SW480 (cell line): ENCODE measurements at places on chromosomes 4 and X.

- DNase-seq = no peak
These were observed 5.1 kb upstream of the CXCL10 start for GRCh38 chr4:76028350-76028765.

GRCh38 chr4:7428261-7429068, 6.3 kb downstream of the PSAPL1 start:
- no peak for DNase-seq

DNA sequence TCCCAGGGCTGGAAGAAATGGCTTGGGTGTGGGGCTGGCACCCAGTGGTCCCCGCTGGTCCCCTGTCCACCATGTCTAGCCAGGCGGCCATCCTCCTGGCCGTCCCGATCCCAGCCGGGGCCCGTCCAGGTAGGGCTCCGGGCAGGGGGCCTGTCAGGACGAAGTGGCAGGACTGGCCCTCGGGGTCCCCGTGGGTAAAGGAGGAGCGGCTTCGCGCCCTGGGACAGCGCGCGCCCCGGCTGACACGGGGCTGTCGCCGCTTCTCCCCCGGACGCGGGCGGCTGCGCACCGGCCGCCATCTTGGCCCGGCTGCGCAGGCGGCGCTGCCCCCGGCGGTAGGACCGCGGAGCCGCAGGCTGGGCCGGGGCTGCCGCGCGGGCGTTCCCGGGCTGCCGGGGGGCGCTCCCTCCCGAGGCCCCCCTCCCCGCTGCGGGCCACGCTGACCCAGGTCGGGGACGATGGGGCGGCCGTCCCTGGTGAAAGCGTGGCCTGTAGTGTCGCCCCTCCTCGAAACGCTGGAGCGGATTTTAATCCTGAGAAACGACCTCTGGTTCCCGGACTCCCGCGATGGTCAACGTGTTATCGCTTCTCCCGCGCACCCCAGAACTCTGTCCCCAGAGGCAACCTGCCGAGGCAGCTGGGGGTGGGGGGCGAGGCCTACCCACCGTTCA, 60.4 kb upstream of the BCOR start:
- DNase-seq = no peak

DNA sequence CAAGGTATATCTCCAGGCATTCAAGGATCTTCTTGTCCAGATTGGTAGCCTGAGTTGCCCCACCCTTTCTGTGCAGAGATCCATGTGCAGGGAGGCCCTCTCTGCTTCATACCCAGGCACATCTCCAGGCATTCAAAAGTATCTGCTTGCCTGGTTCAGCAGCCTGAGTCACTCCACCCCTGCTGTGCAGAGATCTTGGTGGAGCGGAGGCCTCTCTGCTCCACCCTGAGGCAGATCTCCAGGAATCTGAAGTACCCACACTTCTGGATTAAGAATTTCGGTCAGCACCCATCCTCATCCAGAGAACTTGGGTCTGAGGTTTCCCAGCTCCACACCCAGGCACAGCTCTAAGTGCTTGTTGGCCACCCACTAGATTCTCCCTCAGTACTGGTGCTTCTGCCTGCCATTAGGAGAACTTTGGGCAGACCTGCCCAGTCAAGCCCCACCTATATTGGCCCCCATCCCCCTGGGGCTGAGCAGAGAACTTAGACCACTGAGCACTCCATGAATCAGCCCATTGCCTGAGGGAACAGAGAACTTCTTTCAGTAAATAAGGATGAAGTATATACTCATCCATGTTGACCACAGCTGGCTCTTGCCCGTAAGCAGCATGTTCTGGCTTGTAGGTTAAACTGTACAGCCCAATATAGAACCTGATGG, 199.5 kb upstream of the ZCCHC13 start:
- DNase-seq = no peak

GRCh38 chrX:154516656-154517100, 646 bp upstream of the FAM3A start:
- DNase-seq = no peak

DNA sequence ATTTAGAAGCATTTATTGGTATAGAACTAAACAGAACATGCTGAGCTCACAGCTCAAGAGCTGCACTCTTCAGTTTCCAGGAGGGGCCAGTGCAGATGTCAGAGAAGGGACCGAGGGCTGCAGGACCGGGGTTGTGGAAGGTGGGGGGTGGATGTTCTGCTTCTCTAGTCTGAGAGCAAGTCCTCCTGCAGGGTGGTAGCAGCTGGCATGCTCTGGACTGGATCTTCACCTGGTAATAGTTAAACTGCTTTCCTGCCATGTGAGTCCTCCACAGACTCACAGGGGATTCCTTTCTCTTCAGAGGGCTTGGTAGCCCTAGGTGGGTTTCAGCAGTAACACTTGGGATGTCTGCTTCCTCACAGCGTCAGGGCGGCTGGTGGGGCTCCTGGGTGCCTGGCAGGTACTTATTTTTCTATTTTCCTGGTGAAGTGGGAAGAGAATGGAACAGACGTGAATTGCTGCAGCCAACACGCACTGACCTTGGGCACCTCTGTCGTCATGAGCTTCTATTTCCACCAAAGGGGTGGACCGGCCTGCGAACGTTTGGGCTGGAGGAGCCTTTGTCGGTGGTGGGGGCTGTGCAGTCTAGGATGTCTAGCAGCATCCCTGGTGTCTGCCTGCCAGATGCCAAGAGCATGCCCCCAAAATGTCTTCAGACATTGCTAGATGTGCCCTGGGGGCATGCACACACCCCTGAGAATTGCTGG, 2.5 kb downstream of the MAEA start:
- no peak for DNase-seq

DNA sequence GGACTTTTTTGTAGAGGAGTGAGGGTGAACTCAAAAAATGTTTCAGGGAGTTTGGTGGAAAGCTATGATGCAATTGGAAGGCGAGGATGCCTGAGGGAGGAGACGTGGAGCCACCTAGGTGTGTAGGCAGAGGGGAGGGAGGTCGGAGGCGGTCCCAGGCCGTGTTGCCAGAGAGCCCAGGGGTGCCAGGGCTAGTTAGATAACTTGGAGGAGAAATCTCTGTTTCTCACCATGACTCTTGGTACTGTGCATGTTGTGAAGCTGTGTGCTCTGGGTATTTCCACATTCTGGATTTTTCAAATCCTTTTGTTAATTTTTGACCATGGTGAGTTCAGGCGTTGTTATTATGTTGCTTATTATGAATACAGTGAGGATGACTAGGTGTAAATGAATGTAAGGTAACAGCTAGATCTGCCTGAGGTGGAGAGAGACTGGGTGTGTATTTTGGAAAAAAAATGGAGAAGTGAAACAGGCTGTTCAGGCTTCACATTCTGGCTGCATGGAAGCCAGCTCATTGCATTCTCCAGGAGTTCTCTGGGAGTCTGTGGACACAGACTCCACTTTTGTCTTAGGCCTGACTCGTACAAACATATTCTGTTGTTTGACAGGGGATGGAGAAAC, 4.5 kb downstream of the RAB9A start:
- DNase-seq = no peak

GRCh38 chrX:154032653-154033052, 13.0 kb upstream of the IRAK1 start:
- no peak for DNase-seq

- DNase-seq = no peak
These were observed 228.4 kb upstream of the PSAPL1 start for GRCh38 chr4:7663075-7663541.

DNA sequence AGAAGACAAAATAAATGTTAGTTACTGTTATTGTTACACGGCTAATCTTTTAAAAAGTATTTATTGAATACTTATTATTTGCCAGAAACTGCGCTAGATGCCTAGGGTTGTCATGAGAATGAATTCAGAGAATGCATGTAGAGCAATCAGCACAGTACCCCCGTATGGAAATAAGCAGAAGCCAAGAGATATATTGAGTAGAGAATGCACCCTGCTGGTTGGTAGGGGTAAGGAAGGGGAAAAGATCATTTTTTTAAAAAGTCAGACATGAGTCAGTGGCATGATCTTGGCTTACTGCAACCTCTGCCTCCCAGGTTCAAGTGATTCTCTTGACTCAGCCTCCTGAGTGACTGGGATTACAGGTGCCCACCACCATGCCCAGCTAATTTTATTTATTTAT, 13.1 kb upstream of the DRP2 start:
- peak; percentile 50 for DNase-seq

DNA sequence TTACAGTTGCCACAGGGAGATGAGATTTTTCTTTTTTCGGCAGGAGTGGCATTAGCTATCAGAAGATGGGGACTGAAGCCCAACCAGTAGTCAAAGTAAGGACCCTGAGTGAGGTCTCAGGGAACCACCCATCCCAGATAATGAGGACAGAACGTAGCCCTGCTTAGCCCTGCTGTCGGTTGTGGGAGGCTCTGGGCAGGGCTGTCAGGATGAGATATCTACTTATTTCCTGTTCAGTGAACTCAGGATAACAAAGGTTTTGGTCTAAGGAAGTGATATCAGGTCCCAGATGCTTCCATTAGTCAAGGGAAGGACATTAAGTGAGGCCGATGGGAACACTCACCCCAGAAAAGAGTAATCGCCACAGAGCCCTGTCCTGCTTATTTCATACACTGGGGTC, 2.3 kb downstream of the MAGEB16 start:
- no peak for DNase-seq

DNA sequence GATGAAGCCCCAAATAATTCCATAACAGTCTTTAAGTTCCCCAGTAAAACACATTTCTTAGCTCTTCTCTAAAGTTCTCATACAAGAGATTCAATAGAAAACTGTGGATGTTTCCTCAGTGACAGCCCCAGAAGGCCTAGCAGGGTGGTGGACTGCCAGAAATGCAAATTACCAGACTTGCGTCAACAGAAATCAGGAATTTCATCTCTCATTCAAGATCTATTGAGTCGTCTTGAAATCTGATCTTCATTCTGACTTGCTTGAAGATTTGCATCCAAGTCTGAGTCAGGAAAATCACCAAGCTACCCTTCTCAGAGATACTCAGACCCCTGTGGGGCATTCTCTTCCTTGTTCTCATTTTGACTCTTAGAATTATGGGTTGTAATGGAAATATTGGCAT, 68.9 kb upstream of the NDP start:
- no peak for DNase-seq

GRCh38 chrX:353566-354535, 32.9 kb downstream of the PPP2R3B start:
- no peak for DNase-seq

DNA sequence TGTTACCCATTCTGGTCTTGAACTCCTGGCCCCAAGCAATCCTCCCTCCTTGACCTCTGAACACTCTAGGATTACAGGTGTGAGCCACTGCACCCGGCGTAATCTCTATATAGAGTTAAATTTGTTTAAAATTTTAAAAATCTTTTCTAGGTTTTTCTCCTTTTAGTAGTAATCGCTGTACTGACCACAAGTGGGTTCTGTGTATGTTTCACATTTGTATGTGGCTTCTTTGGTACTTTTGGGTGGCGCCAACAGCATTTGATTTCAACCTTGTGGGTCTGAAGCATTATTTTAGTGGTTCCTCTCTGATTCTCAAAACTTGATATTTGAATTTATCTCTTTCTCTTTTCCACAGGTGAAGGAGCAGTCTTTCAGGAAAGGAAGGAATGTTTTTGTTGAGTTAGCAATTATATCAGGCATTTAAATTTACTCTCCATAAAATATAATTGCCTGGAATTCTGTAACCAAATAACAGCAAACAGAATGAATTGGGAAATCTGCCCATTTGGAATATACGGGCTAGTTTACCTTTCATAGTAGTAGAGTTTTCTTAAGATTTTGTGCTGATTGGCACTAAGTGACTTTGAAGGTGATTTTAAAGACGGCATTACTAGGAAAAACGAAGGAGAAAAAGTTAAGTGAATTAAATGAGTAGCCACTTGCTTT, 29.5 kb downstream of the ARHGAP10 start:
- no peak for DNase-seq

GRCh38 chr4:124203613-124204238, 508.8 kb downstream of the ANKRD50 start:
- DNase-seq = no peak

DNA sequence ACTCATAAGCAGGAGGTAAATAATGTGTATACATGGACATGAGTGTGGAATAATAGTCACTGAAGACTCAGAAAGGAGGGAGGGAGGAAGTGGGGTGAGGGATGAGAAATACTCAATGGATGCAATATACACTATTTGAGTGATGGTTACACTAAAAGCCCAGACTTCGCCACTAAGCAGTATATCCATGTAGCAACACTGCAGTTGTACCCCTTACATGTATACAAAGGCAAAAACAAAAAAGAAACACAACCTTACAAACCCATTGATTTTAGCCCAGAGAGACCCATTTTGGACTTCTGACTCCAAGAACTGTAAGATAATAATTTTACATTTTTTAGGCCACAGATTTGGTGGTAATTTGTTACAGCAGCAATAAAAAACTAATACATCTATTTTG, 51.5 kb downstream of the VMA21 start:
- DNase-seq = no peak

DNA sequence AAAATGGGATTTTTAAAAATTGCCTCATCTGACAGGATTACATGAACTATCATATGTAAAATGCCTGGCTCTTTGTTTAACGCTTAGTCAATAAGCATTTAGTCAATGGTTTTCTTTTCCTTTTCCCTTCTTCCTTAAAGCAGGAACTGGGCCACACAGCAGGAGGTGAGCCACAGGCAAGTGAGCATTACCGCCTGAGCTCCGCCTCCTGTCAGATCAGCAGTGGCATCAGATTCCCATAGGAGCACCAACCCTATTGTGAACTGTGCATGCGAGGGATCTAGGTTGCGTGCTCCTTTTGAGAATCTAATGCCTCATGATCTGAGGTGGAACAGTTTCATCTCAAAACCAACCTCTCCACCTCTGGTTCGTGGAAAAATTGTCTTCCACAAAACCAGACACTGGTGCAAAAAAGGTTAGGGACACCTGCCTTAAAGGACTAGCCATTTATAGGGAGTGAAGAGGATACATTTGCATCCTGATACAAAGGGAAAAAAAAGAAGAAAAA, 306.1 kb downstream of the FBXW7 start:
- no peak for DNase-seq

DNA sequence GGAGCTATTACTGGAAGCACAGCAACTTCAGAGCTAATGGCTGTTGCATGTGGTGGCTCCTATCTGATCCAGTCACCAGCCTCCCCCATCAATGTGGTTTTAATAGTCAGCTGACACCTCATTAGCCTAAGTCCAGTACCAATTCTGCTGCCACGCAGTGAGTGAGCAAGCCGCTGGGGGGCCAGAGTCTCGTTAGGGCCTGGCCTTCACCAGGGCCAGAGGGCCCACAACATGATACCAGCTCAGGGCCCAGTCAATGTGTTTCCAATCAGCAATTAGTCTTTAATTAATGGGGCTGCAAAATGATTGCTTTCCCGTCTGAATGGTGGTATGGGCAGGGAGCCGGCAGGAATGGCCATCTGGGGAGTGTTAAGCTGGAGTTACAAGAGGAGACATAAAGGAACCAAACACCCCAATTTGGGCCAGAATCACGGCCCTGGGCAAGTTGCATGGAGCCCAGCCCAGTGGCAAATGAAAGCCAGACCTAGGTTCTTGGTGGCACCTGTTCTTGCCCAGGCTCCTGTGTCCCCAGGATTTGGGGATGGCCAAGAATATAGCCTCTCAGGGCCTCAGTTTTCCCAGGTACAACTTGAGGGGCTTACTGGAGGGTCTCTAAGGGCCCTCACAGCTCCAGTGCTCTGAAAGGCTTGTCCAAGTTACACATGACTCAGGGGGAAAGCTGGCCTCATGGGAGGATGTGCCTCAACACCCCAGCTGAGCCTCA, 119.2 kb downstream of the EFNB1 start:
- no peak for DNase-seq

- no peak for DNase-seq
These were observed 223.8 kb upstream of the ZCCHC13 start for GRCh38 chrX:74080165-74080564.

GRCh38 chrX:154775419-154776349, 13.0 kb downstream of the DKC1 start:
- DNase-seq = no peak

- DNase-seq = no peak
These were observed 22.1 kb downstream of the TMEM131L start for GRCh38 chr4:153488006-153488891.

- peak; percentile 59 for DNase-seq
These were observed 156.3 kb downstream of the TMEM164 start for GRCh38 chrX:110159235-110159634.
